Activated CD8-positive, alpha-beta memory T cell treated with anti-CD3 and anti-CD28 coated beads for 4 hours (primary cell): ENCODE measurements at places on chromosomes 4 and X.

- DNase-seq = no peak
These were observed 418.9 kb upstream of the RPS6KA3 start for GRCh38 chrX:20685652-20686051.

GRCh38 chr4:34633241-34633640, 1611.1 kb downstream of the ARAP2 start:
- no peak for DNase-seq

GRCh38 chr4:151315212-151315886, 10.1 kb downstream of the SH3D19 start:
- no peak for DNase-seq

DNA sequence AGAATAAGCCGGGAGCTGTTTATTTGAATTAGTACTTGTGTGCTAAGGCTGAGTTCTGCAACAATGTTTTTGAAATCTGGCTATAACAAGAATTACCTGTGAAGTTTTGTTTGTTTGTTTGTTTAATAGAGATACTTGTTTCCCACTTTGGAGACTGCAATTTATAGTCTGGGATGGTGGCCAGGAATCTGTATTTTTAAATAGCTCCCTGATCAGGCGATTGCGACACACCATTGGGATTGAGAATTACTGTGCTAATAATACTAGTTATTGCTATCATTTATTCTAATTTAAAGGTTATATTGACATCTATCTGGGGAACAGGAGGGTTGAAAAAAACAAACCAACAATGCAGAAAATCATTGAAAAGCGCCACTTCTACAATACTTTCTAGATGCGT, 951.6 kb upstream of the TENM3 start:
- no peak for DNase-seq

GRCh38 chr4:126899331-126899801, 733.4 kb upstream of the INTU start:
- no peak for DNase-seq

- DNase-seq = no peak
These were observed 16.2 kb downstream of the CTAG1B start for GRCh38 chrX:154602766-154603437.

DNA sequence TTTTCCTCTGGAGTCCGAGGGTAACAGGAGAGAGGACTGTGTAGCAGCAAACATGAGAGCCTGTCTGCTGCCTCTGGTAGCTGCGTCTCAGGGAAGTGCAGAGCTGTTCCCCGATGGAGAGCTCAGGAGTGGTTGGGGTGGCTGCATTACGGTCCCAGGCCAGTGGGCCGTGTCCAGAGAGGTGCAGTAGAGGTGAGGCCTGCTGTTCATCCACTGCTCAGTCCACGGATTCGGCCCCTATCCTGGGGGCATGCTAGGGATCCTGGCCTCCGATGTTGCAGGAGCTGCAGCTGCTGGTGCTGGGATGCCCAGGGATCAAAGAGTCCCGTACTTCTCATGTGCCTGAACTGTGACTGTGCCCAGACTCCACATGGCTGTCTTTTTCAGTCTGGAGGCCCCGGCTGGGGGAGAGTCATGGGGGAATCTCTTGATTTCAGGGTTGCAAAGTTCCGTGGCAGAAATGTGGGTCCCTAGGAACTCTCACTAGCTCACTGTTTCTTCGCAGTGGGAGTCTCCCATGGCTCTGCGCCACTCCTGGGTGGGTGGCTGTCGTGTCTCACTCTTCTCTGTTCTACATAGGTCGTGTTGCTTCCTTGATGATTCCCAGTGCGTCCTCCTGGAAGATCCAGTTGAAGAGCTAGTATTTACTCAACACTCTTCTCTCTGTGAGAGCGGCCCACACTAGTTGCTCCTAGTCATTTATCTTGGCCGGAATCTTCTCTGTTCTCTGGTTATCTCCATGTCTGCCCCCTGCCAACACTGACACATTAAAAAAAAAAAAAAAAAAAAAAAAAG, 109.5 kb upstream of the CENPE start:
- no peak for DNase-seq

DNA sequence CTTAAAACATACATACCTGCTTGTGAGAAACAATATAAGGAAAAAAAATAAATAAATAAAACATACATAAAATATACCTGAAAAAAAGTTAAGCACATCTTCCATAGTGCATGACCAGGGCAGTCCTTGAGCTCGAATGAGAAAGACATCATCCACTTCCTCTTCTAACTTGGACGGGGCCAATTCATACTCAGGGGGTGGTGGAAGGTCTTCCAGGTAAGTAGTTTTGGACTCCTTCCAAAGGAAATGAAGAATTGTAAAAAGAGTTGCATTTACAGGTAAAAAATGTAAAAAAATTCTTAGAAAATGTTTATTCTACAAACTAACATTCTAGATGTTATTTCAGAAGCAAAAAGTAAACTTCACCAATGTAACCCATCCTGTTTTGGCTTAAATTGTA, 3.6 kb downstream of the GRSF1 start:
- no peak for DNase-seq

DNA sequence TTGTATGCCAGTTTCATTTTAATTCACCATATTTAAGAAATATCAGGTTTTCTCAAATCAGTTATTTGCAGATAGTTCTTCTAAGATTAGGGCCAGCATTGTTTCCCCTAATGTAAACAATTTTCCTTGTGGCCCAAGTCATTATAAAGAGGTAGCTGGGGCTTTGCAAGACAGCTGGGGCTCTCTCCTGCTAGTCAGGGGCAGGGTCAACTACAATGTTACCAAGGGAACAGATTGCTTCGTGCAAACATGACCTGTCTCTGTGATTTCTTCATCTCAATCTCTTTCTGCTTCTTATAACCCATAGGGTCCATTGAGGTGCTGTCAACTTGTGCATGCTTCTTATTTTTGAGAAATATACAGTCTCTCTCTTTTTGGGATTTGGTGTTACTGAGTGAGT, 12.1 kb downstream of the ARMCX6 start:
- no peak for DNase-seq

GRCh38 chr4:167779280-167779679, 313.1 kb upstream of the ANXA10 start:
- DNase-seq = no peak

DNA sequence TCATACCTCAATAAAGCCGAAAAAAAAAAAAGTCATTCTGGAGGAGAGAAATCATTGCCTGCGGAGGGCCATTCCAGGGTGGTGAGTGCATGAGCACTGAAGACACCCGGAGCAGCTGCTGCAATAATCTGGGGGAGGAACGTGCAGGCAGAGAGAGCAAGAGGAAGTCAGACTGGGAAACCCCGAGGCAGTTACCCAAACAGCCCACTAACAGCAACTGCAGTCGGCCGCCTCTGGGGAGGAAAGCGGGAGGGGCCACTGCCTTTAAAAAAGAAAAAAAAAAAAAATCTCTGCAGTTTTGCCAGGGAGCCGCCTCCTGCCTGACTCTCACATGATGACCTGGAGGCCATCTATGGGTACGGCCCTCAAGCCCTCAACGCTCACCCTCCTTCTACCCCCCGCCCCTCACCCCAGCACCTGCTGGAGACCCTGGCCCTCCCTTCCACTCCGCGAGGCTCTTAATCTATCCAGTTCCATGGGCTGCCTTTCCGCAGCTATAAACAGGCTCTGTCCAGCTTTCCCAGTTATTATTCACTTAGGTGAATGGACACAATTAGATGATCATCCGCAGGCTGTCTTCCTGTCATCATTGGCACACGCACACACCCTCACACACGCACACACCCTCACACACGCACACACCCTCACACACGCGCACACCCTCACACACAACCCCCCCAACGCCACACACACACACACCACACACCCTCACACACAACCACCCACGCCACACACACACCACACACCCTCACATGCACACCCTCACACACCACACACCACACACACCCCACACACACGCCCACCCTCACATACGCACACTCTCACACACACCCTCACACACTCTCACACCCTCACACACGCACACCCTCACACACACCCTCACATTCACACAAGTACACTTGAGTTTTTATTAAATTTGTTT, 3.4 kb upstream of the AVPR2 start:
- peak; percentile 29 for DNase-seq

DNA sequence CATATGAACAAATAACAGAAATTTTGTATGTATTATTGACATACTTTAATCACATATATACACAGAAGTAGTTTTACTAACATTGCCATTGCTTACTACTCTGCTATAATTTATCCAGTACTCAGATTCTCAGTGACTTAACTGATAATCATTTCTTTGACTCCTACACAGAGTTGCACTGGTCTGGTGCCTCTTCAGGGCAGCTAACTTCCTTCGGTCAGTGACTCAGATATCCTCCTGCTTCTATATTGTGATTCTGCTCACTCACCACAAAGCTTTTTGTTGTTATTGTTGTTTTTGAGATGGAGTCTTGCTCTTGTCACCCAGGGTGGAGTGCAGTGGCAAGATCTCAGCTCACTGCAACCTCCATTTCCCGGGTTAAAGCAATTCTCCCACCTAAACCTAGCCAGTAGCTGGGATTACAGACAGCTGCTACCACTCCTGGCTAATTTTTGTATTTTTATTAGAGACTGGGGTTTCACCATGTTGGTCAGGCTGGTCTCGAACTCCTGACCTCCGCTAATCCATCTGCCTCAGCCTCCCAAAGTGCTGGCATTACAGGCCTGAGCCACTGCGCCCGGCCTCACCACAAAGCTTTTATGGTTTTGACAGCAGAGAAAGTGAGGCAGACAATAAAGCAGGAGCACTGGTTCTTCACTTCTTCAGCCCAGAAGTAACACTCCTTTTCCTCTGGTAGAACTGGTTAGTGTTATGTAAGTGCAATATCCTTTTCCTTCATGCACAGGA, 499.3 kb downstream of the EPHA5 start:
- DNase-seq = no peak

GRCh38 chrX:40006106-40007017, 91.4 kb downstream of the BCOR start:
- DNase-seq = no peak

DNA sequence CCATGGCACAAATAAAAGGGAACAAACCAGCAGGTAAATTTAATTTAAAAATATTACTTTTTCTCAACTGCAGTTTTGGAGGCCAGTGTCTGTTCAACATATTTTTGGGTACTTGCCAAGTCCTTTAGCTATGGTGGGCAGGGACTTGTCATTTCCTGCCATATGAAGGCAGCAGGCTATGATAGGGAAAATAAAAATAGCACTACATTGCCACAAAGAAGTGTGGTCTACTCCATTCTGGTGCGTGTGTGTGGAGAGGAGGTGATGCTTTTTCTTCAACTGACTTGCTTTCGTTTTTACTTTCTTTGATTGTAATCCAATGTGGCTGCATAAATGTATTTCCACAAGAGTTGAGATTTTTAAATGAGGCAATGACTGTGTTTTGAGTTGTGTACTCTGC, 17.2 kb downstream of the GPR174 start:
- DNase-seq = peak; percentile 12

DNA sequence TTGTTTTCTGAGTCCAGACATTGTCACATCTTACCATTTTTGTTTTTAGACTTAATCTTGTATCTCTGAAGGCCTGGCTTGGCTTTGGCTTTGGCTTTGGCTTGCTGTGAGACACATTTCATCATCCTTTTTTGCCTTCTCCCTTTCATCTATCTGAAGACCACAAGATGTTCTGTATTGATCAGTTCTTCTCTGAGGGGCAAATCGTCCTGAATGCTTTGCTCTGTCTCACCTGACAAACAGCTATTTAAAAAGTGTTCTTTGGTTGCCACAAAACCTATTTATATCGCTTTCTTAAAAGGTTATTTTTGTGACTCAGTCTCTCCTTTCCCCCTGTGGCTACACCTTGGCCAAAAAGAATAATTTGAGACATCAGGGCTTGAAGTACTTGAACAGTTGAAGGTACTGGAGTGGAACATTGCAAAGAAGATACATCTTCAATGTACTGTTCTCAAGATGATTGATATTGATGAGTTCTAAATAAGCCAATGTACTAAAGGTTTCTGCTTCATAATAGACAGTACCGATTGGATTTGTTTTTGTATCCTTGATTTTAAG, 80.7 kb downstream of the ALG13 start:
- no peak for DNase-seq

GRCh38 chr4:38015886-38016515, 55.8 kb downstream of the PTTG2 start:
- no peak for DNase-seq

DNA sequence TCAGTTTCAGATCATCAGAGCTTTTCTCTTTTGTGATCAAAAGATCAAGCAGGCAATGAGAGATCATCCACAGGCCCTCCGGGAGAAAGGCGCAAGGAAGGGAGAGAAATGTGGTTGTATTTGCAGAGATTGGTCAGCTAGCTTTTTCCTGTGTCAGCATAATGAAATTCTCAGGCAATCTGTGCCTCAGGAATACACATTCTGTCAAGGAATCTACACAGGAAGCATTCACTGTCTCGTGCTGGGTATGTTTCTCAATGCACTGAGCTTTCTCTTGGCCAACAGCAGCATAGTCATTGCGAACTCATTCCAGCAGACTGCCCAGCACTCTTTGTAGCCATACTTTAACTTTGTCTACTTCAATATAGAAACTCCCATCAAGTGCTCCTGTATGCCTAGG, 413.7 kb downstream of the PPP3CA start:
- DNase-seq = no peak

- no peak for DNase-seq
These were observed 625.3 kb downstream of the STPG2 start for GRCh38 chr4:97517939-97518338.

- no peak for DNase-seq
These were observed 5.6 kb downstream of the RHOH start for GRCh38 chr4:40202474-40202873.

- no peak for DNase-seq
These were observed 142.5 kb upstream of the MAB21L2 start for GRCh38 chr4:150439451-150439933.

DNA sequence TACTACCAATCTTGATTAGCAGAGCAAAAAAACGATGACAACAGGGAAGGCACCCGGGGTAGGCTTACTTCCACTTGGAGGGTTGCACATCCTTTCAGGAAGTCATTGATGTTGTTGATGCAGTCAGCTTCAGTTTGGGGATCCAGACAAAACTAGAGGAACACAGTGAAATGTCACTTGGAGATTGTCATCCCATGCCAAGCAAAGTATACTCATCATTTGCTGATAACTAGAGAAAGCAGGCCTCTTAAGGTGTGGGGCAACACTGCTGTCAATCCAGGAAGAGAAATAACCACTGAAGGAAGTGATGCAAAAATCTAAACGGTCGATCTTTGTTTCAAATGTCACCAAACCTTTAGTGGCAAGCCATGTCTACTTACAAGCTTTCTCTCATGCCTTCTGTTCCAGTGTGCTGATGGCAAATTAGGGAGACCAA, 1.4 kb downstream of the ARHGEF6 start:
- no peak for DNase-seq

DNA sequence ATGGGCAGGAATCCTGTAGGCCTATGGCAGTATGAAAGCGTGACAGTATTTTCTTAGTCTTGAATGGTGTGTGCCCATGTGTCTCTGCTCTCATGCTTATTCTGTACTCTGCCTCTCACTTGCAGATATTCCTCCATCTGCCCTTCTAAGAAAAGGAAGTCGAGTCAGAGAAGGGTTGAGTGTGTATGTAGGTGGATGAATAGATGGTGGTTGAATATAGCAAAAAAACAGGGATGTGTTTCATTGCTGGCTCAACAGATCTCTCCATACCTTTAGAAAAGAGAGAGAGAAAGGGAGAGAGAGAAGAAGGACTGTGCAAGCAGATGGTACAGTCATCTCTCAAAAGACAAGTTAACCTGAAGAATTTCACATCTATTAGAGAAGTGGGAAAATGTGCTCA, 381.5 kb downstream of the FBXW7 start:
- no peak for DNase-seq

GRCh38 chr4:169338241-169338640, 67.5 kb upstream of the SH3RF1 start:
- DNase-seq = no peak

GRCh38 chr4:43983610-43984009, 465.0 kb downstream of the KCTD8 start:
- DNase-seq = no peak

- DNase-seq = no peak
These were observed 7.4 kb downstream of the LPAR4 start for GRCh38 chrX:78754917-78755316.
